ENCODE measurements at places on chromosomes 7 and 10.

DNA sequence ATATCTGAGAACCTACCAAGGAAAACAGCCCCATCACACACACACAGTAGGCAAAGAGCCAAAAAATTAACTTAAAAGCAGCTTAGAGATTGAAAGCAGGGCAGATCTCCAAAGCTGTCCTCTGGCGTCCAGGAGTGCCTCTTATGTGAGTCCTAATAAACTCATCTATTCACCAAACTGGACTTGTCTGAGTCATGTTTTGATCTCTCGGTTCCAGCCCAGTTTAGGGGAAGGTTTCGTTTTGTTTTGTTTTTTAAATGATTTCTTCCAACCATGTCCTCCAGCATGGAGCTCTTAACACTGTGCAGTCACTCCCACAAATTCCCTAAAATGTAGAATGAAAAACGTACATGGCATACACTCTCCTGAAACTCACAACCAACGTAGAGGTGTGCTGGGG, 6.7 kb upstream of the PRSS37 start:
- no peak for ATAC-seq

- ATAC-seq = no peak
Measured at GRCh38 chr10:21161647-21162046, 264.5 kb upstream of the NEBL start.

DNA sequence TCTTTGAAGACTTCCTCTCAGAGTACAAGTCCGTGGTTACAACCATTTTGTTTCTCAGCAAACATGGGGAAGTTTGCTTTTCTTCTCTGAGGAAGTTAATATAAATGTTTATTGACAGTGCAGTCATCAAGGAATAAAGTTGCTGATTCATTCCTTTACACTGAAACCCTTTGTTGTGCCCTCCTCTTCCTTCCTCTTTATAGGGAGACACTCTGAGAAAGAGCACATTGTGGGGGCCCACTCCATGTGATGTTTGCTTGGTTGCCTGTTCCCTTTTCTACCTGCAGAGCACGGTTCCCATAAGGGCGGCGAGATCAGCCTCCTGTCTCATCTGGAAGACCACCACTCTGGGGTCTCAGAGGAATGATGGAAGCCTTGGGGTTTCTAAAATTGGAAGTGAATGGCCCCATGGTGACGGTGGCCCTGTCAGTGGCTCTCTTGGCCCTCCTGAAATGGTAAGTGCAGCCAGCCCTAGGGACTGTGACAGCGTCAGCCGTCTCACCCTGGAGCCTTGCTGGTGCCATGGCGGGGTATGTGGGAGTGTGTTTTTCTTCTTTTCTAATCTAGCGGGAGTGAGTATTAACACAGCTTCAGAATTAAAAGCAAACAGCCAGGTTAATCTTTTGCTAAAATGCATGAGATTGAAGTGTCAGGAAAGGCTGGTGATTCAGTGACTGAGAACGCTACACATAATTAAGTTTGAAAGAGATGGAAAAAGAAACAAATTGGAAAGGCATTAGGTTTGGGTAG, at the start of gene TBXAS1:
TSS of gene TBXAS1 (plus strand) at position 240 of the 750 bp plus-strand sequence. CDS start at position 367, 127 bp downstream.
- peak; percentile 56 for ATAC-seq

DNA sequence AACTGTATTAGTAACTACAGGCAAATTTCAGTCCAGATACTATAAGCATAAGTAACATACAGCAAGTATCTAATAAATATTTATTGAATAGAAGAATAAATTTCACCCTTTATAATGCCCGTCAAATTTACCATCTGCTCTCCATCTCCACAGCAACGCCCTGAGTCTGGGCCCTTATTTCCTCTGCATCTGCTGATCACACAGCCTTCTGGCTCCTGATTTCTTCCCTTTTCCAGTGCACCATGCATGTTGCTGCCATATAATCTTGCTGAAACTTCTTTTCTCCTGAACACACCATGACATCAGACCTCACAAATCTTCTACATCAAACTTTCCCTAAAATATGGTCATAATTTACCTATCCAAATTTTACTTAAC, 15.4 kb downstream of the HYCC1 start:
- ATAC-seq = no peak

GRCh38 chr10:68095153-68095552, 14.1 kb upstream of the MYPN start:
- ATAC-seq = peak; percentile 11

GRCh38 chr7:33680682-33681081, 224.7 kb upstream of the BMPER start:
- no peak for ATAC-seq

DNA sequence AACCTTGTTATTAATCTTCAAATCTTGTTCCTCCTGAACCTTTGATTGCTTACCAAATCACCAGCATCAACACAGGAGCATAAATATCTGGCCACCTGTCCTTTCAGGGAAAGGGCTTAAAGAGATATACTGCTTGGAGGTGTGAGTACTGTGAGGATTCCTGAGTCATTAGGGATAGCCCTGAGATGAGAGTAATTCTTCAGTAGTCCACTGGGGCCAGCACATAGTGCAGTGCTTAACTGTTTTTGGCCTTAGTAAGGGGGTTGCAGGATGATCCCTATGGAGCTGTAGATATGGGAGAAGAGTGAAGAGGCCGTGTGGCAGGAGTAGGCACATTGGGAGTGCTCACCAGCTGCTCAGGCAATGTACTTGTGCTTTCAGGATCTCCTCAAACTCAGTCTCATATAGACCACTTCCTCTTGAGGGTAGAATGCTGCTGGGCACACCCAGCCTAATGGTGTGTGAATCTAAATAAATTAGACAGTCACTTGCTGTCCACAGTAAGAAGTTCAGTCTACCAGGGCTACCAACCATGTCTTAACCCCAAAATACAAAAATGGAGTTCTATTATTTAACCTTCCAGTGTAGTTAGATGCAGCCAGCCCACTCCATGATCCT, 26.5 kb upstream of the GPR141 start:
- no peak for ATAC-seq

DNA sequence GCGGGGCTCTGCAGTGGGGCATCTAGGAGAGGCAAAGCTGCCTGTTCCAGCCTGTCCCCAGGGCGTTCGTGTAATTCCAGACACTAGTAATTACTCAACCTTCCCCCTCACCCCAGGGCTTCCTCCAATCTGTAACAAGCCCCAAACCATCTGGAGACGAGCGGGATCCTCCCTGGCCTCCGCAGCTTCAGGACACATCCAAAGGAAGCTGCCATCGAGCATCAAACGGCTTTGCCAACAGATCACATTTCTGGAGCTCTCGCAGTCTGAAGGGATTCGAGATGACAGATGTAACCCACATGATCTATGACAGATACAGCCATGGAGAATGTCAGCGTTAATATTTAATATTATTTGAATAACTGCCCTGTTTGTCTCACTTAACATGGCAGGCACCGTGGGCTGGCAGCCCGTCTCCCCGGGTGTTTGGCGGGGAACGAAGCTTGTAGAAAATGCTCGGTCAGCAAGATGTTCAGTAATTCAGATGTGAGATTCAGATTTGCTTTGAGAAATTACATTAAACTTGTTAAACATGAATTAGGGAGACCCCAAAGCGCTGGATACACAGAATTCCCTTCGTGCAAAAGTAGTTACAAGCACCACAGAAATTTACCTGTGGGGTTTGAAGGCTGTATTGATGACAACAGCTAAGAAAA, 108.5 kb upstream of the C7orf33 start:
- no peak for ATAC-seq

DNA sequence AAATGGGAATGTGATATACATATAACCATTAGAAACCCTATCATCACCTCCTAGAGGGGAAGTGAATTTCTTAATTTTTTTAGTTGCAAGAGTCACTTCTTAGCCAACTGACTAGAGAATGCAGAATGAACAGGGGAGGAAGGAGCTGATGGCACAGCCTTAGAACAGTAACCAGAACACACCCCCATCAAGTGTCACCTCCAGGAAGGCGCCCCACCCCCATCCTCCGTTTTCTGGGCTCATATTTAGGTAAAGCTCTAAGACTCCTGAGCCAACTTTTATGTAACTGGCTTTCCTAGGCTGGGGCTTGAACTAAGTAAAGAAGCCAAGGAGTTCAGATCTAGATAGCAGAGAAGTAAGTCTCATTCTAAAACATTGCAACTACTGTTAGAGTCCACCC, 54.0 kb downstream of the COL17A1 start:
- ATAC-seq = no peak

DNA sequence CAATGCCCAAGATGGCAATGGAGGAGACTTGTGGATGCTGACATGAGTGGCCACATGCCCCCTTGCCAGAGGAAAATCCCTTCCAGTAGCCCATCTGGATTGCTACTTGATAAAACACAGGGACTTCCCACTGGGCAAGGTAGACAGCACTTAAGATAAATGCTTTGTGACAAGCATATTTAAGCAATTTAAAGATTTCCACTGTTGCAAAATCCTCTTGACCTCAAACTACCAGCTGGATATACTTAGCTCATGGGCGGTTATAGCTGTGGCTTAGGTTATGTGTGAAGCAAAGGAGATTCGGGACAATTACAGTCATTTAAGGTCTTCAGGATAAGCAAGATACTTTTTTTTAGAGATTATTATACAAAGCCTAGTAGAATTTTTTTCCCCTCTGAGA, 238.1 kb downstream of the BMPER start:
- ATAC-seq = no peak

GRCh38 chr10:46329690-46330016, 42.9 kb downstream of the ANTXRL start:
- ATAC-seq = peak; percentile 41

- ATAC-seq = no peak
Measured at GRCh38 chr7:121480566-121481335, 84.6 kb upstream of the FAM3C start.

DNA sequence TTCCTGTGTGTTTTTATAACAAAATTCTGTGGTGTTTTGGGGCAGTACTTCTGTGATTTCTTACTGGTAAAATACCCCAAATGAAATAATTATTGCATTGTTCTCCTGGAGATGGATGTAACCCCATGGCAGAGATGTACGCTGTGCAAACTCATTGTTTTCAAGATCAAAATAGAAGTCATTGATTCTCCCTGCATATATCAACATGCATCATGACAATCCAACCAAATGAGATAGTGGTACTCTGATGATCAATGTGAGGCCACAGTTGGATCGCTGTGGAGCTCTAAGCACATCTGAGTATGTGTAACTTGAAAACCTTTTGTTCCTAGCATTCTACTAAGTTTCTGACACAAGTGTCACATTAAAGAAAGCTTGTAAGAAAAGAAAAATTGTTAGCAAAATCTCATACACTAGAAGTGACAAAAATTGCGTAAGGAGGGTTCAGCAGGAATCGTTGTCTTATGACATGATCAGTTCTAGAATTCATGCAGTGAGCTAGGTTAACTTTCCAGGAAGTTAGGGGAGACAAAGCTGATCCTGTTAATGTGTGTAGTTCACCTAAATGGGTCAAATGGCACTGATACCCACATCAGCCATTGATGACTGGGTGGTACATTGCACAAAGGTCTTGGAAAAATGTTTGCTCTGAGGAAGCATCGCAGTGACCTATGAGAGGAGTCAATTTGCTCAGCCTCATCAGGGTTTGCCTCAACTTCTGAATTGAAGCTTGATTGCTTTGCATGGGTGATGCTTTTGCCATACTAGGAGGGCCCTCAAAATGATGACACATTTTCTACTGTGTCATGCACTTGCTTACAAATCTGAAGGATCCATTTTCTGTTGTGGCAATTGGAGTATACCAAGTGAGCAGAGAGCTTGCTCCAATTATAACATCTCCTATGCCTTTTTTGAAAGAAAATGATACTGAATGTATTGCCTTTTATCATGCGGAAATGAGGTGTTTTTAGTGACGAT, 145.1 kb downstream of the PLXDC2 start:
- no peak for ATAC-seq

- no peak for ATAC-seq
Measured at GRCh38 chr10:111207500-111207899, 130.7 kb downstream of the ADRA2A start.

Measured in esophagus mucosa (tissue), 1 donor.